ENCODE measurements at places on chromosomes 6 and 20.

DNA sequence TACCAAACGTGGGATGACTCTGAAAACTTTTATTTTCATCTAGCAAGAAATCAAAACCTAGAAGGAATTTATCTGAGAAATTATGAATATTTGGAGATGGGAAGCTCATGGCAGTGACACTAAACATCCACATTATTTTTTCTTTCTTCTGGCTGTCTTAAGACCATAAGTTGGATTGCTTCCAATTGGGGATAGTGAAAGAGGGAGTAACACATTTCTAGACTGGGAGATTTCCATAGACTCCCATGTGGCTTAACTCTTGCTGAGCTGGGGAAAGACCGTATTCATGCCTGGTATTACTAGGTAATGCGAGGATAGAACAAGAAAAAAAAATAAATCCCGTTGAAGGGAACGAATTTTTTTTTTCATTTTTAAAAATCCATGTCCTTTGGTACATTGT, 120.0 kb downstream of the UTRN start:
- H3K36me3 ChIP-seq, result no peaks in the 10 kb centered on the region
- H3K4me1 ChIP-seq, result no peaks in the 10 kb centered on the region
- H3K27me3 ChIP-seq, result no peaks in the 10 kb centered on the region
- no peak overlapping the region for H3K27ac ChIP-seq

DNA sequence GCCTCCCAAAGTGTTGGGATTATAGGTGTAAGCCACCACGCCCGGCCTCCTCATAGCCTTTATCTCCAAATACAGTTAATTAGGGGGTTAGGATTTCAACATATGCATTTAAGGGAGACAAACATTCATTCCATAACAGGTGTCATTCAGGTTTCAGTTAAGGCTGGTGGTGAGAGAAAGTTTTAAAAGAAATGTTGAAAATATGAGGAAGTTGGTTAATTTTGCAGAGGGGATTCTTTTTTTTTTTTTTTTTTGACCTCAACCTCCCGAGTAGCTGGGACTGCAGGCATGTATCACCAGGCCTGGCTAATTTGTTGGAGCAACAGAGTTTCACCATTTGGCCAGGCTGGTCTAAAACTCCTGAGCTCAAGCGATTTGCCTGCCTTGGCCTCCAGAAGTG, 12.5 kb upstream of the EBF4 start:
- H3K4me1 ChIP-seq, result no peaks in the 10 kb centered on the region
- H3K36me3 ChIP-seq, result no peaks in the 10 kb centered on the region
- H3K27me3 ChIP-seq, result no peaks in the 10 kb centered on the region

DNA sequence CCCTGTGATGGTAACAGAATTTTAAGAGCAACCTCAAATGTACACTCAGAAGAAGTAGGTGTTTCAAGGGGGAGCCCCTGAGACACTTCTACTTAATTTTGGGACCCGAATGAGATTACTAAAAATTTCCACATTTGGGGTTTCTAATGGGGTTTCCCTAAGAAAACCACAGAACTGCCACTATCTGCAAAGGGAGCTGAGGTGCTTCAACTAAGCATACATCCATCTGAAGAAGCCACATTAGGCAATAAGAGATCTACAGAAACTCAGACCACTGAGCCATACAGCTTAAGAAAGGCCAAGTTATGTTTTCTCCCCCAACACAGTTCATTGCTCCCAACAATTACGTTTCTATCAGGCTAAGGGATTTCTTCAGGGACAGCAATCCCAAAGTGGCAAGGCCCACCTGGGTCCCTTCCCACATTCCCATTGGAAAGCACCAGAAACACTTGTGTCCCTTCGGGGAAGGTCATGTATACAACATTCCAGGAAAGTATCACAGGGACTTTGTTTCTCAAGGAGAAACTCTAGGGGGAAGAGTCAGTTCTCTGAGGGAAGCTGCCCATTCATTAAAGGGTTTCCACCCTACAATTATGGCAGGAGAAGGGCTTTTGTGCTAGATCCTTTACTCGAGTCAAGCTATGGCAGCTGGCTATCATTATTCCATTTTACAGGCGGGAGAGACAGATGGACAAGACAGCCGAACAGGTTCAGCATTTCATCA, 5.0 kb downstream of the BCL2L1 start:
- H3K27ac ChIP-seq, result peak overlapping the region; percentile 99
- peaks cover 25% of the 10 kb centered on the region for H3K4me1 ChIP-seq

DNA sequence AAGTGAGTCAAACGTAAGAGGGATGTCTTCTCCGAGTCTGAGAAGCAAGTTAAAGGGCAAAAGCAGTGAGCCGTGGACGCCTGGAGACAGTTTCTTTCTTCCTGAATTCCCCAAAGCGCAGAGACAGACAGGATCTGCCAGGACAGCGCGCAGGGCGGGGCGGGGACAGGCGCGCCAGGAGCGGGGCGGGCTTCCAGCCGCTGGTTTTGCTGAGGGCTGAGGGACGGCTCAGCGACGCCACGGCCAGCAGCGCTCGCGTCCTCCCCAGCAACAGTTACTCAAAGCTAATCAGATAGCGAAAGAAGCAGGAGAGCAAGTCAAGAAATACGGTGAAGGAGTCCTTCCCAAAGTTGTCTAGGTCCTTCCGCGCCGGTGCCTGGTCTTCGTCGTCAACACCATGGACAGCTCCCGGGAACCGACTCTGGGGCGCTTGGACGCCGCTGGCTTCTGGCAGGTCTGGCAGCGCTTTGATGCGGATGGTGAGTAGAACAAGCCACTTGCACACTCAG, at the start of gene SCGN:
TSS of gene SCGN (plus strand) at position 209 of the 509 bp plus-strand sequence. CDS start at position 398, 189 bp downstream.
- H3K27me3 ChIP-seq, result no peaks in the 10 kb centered on the region
- H3K4me1 ChIP-seq, result no peaks in the 10 kb centered on the region
- no peak within 1 kb of the TSS for H3K4me3 ChIP-seq
- no peak within 1 kb of the TSS for H3K27ac ChIP-seq
- no peak for DNase-seq

DNA sequence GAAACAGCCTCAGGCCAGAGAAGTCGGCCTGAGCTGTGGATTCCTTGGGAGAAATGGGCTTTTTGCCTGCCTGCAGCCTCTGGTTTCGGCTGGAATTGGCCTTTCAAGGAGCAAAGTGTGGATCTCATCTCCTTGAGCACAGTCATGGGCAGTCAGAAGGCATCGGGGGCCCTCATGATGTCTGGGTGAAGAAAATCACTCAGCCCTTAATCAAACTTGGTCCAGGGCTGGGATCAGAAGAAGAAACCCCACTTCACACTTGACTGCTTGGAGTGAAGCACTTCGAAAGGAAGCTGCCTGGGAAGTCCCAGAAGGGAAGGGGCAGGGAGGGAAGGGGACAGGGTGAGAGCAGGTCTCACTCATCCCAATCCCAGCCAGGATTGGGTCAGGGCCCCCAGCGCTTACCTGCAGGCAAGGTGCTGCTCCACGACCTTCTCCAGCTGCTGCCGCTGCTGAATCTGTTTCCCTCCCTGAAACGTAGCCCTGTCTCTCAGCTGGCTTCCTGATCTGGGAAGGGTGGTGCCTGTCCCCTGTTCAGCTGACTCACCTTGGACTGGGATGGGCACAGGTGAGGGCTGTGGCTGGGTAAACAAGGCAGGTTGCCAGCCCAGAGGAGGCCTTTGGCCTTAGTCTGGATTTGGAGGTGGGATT, at the start of gene SDCBP2:
TSS of gene SDCBP2 (minus strand) at position 460 of the 651 bp plus-strand sequence. CDS start 8,723 bp downstream, outside the sequence.
- peaks cover 13% of the 10 kb centered on the region for H3K4me1 ChIP-seq
- DNase-seq, result no peak
- H3K27ac ChIP-seq, result no peak within 1 kb of the TSS
- H3K36me3 ChIP-seq, result no peaks in the 10 kb centered on the region
